DMS 273 treated with DMSO at 0.1 percent for 48 hours (cell line): ENCODE measurements at places on chromosomes 13 and 19.

DNA sequence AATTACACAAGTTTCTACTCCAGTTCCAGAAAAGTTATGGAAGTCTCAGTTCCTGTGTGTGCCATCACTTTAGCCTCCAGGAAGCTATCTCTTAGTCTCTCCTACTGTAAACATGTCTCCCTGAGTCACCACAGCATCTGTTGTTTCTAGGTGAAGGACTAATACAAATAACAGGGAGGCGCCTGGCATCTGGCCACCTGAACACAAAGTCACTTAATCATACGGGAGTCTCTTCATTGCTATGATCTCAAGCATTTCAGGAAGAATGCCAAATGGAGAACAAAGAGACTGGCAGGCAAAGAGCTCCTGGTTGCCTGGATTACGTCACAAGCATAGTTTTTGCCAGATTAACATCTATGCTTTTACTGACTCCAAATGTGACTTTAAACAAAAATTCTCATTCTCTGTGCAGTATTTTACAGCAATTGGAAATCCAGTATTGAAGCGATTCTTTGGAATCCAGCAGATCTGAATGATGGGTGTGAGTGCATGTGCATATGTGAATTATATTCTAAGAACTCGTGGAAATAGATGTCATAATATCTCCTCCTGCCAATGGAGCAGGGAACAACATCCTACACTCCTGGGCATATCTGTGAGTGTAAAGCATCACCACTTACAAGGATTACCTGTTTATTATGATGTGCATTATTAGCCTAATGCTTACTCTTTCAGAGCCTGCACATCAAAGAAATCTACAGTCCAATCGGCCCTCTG is 572.8 kb downstream of the PCDH9 start:
- DNase-seq = peak; percentile 85

- DNase-seq = no peak
Observed at GRCh38 chr13:99125326-99125915, 75.2 kb upstream of the UBAC2 start.

- DNase-seq = no peak
Observed at GRCh38 chr13:102914339-102914930, 68.6 kb downstream of the ERCC5 start.

- DNase-seq = no peak
Observed at GRCh38 chr19:5832061-5832460, 7.4 kb downstream of the FUT6 start.

GRCh38 chr13:72290962-72291681 is 424.1 kb upstream of the DACH1 start:
- no peak for DNase-seq

GRCh38 chr19:39420769-39421168 is 8.3 kb downstream of the PLEKHG2 start:
- no peak for DNase-seq

DNA sequence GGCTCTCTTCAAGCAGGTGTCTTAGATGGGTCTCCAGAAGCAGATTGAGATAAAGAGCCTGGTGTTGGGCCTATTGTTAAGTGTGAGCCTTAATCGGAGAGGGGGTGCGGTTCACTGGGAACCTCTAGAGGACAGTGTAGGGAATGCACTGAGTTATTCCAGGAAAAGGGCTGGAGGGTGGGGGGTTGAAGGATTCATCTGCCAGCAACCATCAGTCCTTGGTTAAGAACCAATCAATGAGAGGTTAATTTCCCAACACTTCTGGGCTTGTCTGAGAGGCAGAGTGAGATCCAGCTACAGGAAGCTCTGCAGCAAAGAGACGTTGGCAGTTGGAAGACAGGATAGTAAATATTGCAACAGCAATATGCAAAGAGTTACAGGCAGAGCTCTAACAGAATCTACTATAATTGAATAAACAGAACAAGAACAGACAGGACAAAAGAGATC is 28.7 kb downstream of the CYP4F2 start:
- no peak for DNase-seq

DNA sequence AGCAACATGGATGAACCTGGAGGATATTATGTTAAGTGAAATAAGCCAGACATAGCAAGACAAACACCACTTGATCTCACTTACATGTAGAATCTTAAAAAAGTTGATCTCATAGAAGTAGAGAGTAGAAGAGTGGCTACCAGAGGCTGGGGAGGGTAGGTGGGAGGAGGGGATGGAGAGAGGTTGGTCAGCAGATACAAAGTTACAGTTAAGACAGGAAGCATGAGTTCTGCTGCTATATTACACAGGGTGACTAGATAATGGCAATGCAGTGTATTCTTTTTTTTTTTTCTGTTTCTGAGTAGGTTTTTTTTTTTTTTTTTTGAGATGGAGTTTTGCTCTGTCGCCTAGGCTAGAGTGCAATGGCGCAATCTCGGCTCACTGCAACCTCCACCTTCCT is 15.2 kb upstream of the THSD1 start:
- DNase-seq = no peak

DNA sequence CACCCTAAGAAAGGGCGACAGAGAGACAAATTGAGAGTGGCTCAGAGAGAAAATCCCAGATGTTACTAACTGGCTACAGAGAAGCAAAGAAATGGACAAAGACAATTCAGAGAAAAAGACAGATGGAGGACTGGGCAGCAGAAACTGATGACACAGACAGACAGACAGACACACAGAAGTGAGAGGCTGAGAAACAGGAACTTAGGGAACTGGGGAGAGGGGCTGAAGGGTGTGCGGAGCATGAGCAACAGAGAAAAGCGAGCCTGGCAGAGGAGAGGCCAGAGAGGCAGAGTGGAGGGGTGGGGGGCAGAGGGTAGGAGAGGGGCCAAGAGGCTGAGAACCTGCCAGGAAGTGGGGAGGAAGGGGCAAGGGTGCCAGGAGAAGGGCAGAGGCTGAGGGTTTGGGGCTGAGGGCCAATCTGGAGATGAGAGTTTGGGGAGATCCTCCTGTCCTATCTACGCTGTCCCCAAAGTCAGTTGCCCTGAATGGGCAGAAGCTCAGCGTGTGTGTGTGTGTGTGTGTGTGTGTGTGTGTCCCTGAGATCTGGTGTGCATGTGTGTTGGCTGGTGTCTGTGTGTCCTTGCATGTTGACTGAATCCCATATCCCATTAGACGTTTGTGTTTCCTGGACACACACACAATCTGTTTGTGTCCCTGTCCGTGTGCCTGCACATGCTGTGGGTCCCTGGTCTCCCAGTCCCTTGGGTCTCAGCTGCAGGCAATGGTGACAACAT is 5.6 kb upstream of the ERFL start:
- DNase-seq = no peak

- DNase-seq = no peak
Observed at GRCh38 chr13:21436582-21436981, 22.5 kb downstream of the ZDHHC20 start.

DNA sequence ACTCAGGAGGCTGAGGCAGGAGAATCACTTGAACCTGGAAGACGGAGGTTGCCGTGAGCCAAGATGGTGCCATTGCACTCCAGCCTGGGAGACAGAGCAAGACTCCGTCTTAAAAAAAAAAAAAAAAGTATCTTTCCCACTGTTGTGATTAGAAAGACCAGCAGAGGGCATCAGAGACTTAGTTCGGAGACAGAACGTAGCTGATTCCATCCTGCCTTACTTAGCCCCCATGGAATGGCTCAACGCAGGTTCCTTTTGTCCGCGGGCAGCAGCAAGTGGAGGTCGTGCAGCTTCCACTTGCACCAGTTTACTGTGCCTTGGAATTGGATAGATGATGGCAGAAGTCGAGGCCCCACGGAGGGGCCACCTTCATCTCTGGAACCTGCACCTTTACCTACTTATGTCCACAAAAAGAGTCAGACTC is 8.1 kb downstream of the TIMM29 start:
- peak; percentile 26 for DNase-seq

DNA sequence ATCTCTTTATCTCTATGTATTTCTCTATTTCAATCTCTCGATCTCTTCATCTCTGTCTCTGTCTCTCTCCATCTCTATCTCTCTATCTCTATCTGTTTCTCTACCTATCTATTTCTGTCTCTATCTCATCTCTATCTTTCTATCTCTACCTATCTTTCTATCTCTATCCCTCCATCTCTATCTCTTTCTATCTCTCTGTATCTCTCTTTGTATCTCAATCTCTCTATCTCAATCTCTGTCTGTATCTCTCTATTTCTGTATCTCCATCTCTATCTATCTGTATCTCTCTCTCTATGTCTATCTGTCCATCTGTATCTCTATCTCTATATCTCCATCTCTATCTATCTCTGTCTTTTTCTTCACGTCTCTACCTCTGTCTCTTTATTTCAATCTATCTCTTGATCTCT is 25.2 kb downstream of the TNFSF9 start:
- no peak for DNase-seq

GRCh38 chr13:113759525-113760137 is 605 bp downstream of the TMEM255B start:
- no peak for DNase-seq

GRCh38 chr19:48663667-48664066 is 9.2 kb downstream of the NTN5 start:
- no peak for DNase-seq

DNA sequence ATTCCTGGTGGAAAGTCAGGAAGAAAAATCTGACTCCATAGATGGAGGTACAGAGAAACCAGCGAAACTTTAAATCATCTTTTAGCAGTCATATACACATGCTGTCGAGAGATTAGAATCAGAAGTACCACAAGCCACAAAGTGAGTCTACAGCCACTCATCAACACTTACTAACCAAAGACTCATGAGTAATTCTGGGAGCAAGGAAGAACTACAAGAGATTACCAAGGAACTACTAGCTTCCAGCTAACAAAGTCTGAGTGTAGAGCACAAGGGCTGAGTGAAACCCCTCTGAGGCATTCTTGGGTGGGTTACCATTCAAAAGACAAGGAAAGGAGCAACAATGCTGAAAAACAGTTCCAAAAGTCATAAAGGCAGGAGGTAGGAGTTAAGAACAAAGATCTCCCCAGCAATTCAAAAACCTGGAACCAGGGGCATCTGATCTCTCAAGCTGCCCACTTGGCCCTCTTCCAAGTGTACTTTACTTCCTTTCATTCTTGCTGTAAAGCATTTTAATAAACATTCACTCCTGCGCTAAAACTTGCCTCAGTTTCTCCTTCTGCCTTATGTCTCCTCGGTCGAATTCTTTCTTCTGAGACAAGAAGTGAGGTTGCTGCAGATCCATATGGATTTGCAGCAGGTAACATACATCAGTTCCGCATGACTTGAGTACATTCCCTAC is 13.0 kb downstream of the RBM26 start:
- peak; percentile 44 for DNase-seq

GRCh38 chr19:30324982-30325381 is 47.2 kb upstream of the ZNF536 start:
- no peak for DNase-seq

DNA sequence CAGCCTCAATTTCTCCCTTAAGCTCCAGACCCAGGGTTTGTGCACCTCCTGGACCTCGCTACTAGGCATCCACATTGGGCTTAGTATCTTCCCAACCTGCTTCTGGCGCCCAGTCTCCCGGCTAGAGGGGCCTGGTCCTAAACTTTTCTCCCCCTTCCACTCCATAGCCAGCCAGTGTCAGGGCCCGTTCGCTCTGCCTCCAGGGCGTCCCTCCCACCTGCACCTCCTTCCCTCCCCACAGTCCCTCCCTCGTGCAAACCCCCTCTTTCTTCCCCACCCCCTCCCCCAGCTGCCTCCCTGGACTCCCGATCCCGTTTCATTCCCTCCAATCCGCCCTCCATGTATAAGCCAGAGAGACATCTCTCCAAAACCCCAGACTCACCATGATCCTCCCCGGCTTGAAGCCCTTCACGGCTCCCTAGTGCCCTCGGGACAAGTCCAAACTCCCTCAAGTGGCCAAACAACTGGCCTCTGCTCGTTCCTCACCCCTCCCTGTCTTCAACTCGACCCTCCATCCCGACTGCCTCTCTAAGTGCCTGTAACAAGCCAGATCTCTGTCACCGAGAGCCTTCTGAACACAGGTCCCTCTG is 997 bp upstream of the SAMD4B start:
- DNase-seq = no peak

- DNase-seq = no peak
Observed at GRCh38 chr19:48020686-48021085, 23.2 kb downstream of the CABP5 start.

GRCh38 chr13:30222254-30222653 is 85.1 kb downstream of the KATNAL1 start:
- no peak for DNase-seq

GRCh38 chr19:11530432-11530831 is 1.5 kb upstream of the ECSIT start:
- DNase-seq = peak; percentile 90

DNA sequence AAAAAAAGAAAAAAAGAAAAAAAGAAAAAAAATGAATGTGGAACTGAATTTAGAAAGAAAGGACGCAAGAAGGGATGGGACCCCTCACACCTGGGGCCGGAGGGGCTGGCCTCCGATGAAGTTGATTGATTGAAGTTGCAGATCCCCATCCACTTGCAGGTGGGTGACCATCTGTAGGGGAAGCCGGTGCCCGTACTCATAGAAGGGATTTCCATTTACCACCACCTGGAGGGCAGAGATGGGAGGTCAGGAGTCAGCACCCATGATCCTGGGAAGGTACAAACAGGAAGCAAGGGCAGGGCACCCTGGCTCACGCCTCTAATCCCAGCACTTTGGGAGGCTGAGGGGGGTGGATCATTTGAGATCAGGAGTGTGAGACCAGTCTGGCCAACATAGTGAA is 6.4 kb downstream of the LGALS4 start:
- DNase-seq = no peak

GRCh38 chr13:40192858-40193257 is 473.6 kb downstream of the FOXO1 start:
- DNase-seq = no peak

DNA sequence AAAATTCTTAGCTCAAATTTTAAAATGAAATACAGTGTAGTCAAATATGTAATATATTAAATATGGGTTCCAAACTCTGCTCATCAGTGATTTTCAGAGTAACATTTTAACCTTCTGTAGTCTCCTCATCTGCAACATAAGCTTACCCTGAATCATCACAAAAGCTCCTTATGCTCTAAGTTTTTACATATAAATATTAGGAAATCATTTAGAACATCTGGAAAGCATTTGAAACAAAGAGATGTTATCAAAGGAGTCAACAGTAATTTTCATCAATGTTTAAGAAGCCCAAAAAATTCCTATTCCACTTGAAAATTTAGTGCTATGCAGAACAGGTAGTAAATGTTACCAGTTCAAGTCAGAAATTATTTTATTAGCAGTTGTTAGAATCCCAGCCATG is 224.7 kb downstream of the DCT start:
- no peak for DNase-seq

- no peak for DNase-seq
Observed at GRCh38 chr19:41588497-41589209, 12.7 kb downstream of the CEACAM21 start.

GRCh38 chr19:13484166-13484565 is 22.1 kb downstream of the CACNA1A start:
- DNase-seq = no peak

GRCh38 chr19:13748169-13748828 is 16.0 kb upstream of the MRI1 start:
- DNase-seq = no peak

DNA sequence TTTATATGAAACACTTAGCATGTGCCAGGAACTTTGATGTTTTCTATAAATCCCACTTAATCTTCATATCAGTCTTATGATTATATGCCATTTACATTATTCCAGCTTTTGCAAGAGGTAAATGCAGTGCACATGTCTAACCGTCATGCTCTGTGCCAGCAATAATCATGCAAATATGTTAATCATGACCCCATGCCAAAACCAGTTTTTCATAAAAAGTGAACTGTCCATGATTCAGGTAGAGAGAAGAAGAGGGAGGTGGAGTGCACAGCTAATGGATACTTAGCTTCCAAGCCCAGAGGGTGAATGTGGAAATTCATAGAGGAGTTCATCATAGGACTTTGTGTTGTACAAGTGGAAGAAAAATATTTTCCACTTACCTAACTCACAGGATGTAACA is 458.4 kb downstream of the TBC1D4 start:
- DNase-seq = no peak
